SK-N-SH (cell line): ENCODE measurements at places on chromosomes 2 and 18.

DNA sequence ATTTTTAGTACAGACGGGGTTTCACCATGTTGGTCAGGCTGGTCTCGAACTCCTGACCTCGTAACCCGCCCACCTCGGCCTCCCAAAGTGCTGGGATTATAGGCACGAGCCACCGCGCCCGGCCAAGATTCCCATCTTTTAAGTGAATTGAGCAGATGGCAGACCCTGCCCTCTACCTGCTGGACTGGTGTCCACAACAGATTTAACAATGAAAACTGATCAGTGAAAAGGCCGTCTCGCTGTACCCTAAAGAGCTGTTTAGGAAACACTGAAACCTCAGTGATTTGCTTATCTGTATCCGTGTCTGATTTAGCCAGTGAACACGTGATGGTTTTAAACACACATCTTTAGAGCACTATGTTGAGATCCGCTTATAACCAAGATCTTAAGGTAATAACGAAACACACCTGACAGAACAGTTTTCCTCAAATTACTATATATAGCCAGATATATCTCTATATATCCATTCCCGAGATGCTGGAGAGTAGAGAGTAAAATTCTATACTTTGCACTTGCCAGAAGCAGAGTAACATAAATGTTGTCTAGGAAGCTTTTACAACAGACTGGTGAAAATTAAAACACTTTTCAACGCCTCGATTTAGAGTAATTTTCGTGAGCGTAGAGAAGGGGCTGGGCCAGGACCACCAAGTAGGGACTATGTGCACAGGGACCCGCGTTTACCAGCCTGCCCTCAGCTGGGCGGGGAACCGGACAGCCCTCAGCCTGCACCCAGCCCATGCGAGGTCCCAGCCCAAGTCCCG is 594 bp downstream of the FAM161A start:
- DNase-seq: peak; percentile 84

DNA sequence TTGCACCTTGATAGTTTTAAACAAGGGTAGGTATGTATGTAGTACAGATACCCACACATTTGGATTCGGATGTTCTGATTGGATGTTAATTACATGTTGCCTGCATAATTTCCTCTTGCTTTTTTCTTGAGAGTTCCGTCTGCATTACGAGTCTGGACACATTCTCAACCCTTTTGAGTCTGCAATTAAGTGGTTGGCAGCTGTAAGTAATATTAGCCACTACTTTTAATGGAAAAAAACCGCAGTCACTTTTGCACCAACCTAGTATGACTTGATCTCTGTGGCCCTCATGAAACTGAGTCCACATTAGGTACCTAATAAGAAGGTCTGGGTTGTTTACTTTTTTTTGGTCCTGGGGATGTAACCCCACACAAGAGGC is 217.3 kb downstream of the VAPA start:
- DNase-seq: no peak

DNA sequence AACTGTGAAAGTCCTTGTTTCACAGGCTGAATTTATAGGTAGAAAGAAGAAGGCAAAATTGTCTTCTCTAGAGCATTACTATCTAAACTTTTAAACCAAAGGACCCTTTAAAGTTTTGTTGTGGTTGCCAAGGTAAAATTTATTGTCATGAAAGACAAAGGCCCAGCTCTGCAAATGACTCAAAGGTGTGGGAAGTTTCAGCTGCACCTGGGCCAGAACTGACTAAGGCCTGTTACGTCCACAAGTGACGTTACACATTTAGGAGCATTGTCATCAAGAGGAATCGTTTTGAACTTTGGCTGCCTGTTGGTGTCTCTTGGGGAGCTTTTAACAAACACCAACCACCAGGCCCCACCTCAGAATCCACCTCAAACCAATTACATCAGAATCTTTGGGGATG is 8.1 kb upstream of the DSC3 start:
- no peak for DNase-seq

DNA sequence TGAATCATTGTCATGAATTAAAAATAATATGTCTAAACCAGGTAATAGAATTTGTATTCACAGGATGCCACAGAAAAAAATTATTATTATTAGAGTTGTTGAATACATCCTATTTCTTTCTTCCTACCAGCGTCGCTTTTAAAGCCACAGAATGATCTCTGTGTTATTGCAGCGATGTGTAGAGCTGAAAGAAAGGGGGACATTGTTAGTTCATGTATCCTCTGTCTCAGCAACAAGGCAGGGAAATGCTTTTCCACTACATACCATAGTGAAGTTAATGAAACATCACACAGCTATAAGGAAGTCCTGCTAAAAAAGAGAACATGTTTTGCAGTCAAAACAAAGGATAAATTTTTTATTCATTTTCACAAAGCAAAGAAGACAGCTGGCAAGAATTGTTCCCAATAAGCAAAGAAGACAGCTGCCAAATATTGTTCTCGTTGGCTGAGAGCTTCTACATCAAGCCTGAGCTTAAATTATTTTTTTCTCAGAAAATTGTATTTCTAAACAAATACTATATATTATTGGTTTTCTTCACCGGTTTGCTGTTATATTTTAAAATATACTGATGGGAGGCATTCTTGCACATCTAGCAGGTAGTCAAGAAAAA is 1234.4 kb downstream of the SUCLG1 start:
- no peak for DNase-seq

- DNase-seq: peak; percentile 51
Measured at GRCh38 chr2:119659601-119660342, 19.2 kb upstream of the TMEM177 start.

DNA sequence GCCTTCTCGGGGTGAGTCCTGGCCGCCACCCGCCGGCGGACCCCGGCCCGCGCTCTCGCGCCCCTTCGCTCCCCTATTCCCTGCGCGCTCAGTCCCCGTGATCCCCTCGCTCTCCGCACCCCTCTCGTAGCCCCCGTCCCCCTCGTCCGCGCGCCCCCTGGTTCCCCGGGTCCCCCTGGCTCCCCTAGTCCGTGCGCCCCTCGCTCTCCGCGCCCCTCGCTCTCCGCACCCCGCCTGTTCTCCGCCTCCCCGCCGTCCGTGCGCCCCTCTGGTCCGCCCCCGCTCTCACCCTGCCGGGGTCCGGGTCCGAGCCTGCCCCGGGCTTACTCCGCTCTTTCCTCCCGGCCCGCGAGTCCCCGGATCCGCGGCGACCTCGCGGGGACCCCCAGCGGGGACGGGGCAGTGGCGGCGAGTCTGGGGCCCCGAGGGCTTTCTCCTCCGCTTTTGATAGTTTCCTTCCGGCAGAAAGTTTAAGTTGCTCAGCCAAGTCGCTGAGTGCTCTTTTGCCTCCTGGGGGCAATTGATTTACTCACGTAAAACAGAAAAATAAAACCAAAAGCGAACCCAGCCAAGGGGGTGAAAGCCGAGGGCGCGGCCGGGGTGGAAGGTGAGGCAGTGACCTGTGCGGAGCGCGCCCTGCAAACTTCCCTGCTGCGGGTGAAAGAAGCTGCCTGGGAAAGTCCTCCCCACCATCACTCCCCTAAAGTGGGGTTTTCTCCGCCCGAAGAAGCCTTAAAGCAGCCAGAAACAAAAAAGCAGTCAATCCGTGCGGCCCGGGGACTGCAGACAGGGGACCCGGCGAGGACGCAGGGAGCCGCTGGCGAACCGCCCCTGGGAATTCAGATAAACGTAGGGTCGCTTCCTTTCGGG is 568 bp downstream of the RAB31 start:
- DNase-seq: peak; percentile 74

DNA sequence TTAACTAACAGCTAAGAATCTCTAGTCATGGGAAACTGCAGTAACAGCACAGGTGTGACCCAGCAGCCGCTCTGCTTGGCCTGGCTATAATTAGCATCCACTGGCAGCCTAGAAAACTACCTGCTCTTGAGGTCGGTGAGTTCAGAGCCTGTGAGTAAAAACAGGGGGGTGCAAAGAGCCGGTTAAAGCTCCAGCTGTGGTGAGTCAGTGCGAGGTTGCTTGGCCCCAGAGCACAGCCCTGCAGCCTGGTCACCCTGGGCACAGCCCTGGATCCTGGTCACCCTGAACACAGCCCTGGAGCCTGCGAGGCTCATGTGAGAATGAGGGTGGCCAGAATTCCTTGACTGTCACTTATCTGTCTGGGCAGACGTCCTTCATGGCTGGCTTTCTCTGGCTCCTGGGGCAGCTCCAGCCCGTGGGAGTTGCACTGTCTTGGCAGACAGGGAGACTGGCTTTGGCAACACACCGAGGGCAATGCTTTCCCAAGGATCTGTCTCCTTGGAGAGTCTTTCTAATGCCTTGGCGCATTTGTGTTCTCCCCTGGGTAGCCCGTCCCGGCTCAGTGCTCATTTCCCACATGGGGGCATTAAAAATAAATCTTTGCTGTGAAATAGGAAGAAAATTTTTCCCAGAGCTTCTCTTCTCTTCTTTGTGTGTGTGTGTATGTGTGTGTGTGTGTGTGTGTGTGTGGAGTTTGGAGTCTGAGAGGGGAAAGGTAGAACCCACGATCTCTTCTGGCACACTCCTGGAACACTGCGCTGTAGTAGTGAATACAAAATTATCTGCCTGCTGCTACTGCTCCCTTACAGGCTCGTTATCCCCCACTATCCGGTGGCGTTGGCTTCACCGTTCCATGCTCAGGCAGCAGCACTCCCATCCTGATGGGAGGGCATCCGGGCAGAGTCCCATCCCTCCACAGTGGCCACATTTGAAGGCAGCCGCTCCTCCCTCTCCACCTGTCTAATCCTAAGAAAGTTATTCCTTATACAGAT is 250.2 kb upstream of the MEX3C start:
- DNase-seq: no peak
